Peyer's patch (tissue), 4 donors: ENCODE measurements at places on chromosomes 1 and 21.

DNA sequence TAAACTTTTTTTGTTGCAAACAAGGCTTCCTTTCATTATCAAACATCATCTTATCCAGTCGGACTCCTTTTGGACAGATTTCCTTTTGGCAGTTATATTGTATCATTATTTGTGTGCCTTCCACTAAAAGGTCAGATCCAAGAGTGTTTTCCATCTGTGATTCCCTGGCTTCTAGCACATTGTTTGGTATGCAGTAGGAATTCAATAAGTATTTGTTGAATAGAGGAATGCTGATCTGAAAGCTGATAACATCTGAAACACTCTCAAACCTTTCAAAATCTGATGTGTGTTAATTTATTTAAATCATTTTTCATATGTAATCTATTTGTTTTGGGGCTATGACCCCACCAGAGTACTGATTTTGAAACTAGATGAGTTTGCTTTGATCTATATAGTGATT is 39.0 kb downstream of the NDC1 start:
- DNase-seq, result no peak
- H3K4me3 ChIP-seq, result no peak overlapping the region
- no peaks in the 10 kb centered on the region for H3K36me3 ChIP-seq
- H3K27ac ChIP-seq, result no peak overlapping the region

DNA sequence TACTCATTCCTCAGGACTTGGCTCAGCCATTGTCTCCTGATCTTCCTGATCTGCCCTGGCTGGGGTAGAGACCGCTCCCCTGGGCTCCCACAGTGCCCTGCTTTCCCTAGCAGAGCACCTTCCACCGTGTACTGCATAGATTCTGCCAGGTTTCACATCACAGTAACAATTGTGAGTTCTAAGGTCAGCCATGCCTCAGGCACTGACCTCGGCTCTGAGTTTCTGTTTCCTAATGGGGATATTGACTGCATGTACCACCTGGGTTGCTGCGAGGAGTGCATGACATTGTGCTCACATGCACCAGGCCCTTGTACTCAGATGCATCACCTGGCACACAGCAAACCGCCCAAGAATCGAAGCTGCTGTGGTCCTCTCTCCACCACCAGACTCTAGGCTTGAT is 46.0 kb downstream of the HSPG2 start:
- no peaks in the 10 kb centered on the region for H3K27me3 ChIP-seq
- H3K27ac ChIP-seq, result no peak overlapping the region
- no peaks in the 10 kb centered on the region for H3K4me1 ChIP-seq
- no peak overlapping the region for H3K4me3 ChIP-seq

DNA sequence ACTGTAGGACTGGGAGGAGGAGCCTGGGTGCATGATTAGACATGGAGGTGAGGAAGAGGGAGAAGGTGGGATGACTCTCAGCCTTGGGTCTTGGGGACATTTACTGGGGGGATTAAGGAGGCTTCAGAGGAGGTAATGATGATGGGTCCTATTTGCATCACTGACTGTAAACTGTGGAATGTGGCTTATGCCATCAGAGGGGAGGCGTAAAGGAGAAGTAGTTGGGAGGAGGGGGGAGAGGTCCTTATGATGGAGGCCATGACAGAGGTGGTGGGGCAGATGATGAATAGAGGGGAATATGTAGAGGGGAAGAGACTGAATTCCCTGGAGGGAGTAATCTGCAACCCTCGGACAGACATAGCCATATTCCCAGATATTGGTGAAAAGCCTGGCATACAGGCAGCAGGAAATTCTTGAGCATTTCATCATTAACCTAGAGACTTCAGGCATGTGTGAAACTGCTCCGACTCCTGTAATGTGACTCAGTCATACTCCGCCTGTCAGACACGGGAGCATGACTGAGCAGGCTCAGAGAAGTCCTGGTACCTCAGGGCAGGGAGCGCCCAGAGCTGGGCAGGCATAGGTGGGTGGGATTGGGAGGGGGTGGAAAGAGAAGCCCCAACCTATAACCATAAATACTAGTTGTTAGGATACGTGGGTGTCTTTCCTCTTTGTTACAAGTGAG is 8.0 kb upstream of the LCE5A start:
- H3K27ac ChIP-seq, result no peak overlapping the region
- no peaks in the 10 kb centered on the region for H3K4me1 ChIP-seq
- no peak overlapping the region for H3K4me3 ChIP-seq
- DNase-seq, result no peak
- H3K27me3 ChIP-seq, result no peaks in the 10 kb centered on the region

DNA sequence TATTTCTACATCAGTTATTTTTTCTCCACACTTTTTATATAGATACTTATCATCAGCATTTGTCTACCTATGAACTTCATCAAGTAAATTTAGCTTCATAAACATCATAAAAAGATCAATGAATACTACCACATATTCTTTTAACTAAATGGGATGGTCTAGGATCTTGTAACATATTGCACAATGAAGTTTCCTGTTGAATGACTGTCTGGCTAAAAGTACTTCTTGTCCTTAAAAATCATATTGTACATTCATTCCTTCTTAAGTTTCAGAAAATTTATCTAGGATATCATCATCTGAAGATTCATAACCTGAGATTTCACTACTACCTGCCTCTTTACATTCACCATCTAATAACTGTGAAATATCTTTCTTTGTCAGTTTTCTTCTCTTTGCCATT is 69.0 kb downstream of the MAGI3 start:
- DNase-seq, result no peak
- H3K36me3 ChIP-seq, result no peaks in the 10 kb centered on the region
- no peak overlapping the region for H3K4me3 ChIP-seq
- H3K27ac ChIP-seq, result no peak overlapping the region
- no peaks in the 10 kb centered on the region for H3K4me1 ChIP-seq

- DNase-seq, result peak; percentile 73
- H3K27ac ChIP-seq, result peak overlapping the region; percentile 71
- no peaks in the 10 kb centered on the region for H3K27me3 ChIP-seq
- H3K4me1 ChIP-seq, result peaks cover 16% of the 10 kb centered on the region
Measured at GRCh38 chr1:227886993-227887696, 60.6 kb downstream of the WNT9A start.

- H3K27ac ChIP-seq, result no peak overlapping the region
- H3K4me3 ChIP-seq, result no peak overlapping the region
- H3K36me3 ChIP-seq, result peaks cover 7% of the 10 kb centered on the region
- DNase-seq, result peak; percentile 58
- no peaks in the 10 kb centered on the region for H3K27me3 ChIP-seq
Measured at GRCh38 chr1:147640553-147641165, 29.7 kb downstream of the ACP6 start.

DNA sequence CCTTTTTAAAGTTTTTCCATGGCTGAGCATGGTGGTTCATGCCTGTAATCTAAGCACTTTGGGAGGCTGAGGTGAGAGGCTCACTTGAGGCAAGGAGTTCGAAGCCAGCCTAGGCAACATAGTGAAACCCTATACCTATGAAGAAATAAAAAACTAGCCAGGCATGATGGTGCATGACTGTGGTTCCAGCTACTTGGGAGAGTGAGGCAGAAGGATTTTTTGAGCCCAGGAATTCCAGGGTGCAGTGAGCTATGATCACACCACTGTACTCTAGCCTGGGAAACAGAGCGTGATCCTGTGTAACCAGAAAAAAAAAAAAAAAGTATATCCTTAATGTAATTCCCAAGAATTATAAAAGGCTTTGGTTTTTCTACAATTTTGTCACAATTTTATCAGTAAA is 17.4 kb downstream of the DEPDC1 start:
- no peak overlapping the region for H3K27ac ChIP-seq
- no peaks in the 10 kb centered on the region for H3K4me1 ChIP-seq
- DNase-seq, result no peak
- H3K4me3 ChIP-seq, result no peak overlapping the region

DNA sequence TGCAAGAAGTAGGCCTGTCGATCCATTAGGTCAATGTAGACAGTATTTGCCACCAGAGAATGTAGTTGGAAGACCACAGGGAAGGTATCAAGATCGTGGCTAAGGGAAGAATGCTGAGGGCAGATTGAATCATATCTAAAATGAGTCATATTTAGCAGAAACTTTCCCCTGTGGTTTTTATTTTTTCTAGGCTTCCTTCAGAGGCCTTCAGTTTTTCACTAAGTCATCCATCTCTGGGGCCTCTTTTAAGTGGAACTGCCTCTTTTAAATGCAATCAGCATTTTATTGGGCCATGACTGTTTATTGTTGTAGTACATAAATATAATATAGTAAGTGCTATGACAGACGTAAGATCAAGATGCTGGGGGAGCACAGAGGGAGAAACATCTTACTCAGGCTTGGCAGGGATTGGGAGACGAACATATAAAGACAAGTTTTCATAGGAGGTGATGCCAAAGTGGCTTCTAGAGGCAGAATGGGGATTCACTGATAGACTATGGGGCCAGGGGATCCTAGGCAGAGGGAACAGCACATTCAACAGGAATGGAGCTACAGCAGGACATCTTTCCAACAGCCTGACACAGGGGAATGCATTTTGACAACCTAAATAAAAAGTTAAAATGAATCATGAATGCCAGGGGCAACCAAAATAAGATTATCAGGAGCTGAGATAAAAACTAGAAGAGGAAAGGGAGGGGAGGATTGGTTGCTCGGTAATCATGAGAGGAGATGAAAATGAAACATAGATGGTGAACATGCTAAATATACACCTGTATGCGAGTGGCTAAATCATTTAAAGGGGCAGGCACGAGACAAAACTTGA is 20.1 kb downstream of the UBE2U start:
- H3K4me3 ChIP-seq, result no peak overlapping the region
- H3K27me3 ChIP-seq, result no peaks in the 10 kb centered on the region
- no peak for DNase-seq
- no peak overlapping the region for H3K27ac ChIP-seq
- no peaks in the 10 kb centered on the region for H3K36me3 ChIP-seq

- DNase-seq, result no peak
- no peaks in the 10 kb centered on the region for H3K36me3 ChIP-seq
- no peaks in the 10 kb centered on the region for H3K4me1 ChIP-seq
- no peak overlapping the region for H3K4me3 ChIP-seq
Measured at GRCh38 chr1:110224240-110224995, 14.3 kb downstream of the KCNC4 start.

DNA sequence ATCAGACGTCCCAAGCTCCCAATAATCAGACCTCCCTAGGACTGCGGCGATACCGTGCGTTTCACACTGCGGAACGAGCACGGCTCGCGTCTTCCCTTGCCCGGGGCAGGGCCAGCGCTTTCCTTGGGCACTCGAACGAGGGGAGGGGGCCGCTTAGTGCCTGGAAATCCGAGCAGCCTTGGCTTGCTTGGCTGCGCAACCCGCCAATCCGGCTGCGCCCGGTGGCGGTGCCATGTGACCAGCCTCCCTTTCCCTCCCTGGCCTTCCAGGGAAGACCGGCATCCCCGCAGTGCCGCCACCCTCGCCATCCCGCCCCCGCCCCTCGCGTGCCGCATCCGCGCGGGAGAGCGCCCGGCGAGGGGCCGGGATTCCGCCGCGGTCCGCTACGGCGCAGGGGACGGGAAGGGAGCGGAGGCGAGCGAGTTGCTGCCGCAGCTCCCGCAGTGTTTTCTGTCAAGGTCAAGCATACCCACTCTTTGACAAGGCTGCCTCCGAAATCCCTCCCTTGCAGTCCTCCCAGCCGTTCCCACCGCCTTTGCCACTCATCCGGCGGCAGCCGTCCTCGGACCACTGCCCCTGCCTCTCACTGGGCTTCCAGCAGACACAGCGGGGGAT is 8.3 kb upstream of the RNF19B start:
- H3K4me3 ChIP-seq, result peak overlapping the region; percentile 44
- no peak overlapping the region for H3K27ac ChIP-seq
- DNase-seq, result peak; percentile 60
- no peaks in the 10 kb centered on the region for H3K36me3 ChIP-seq
- no peaks in the 10 kb centered on the region for H3K27me3 ChIP-seq
- H3K4me1 ChIP-seq, result no peaks in the 10 kb centered on the region

GRCh38 chr21:31623664-31624063 is 35.8 kb upstream of the SOD1 start:
- no peak overlapping the region for H3K27ac ChIP-seq
- H3K4me3 ChIP-seq, result no peak overlapping the region
- no peaks in the 10 kb centered on the region for H3K4me1 ChIP-seq
- H3K36me3 ChIP-seq, result no peaks in the 10 kb centered on the region
- no peak for DNase-seq
- H3K27me3 ChIP-seq, result no peaks in the 10 kb centered on the region

GRCh38 chr1:114715952-114716303 is 643 bp downstream of the NRAS start:
- H3K4me1 ChIP-seq, result no peaks in the 10 kb centered on the region
- H3K36me3 ChIP-seq, result no peaks in the 10 kb centered on the region
- H3K27me3 ChIP-seq, result no peaks in the 10 kb centered on the region

- DNase-seq, result no peak
- H3K27me3 ChIP-seq, result no peaks in the 10 kb centered on the region
- no peak overlapping the region for H3K4me3 ChIP-seq
- H3K4me1 ChIP-seq, result no peaks in the 10 kb centered on the region
- H3K27ac ChIP-seq, result no peak overlapping the region
Measured at GRCh38 chr1:37305841-37306240, 168.5 kb upstream of the ZC3H12A start.

- no peaks in the 10 kb centered on the region for H3K36me3 ChIP-seq
- no peaks in the 10 kb centered on the region for H3K27me3 ChIP-seq
- H3K4me3 ChIP-seq, result no peak overlapping the region
- H3K4me1 ChIP-seq, result no peaks in the 10 kb centered on the region
- no peak overlapping the region for H3K27ac ChIP-seq
Measured at GRCh38 chr1:3442331-3442730, 12.1 kb upstream of the ARHGEF16 start.

GRCh38 chr1:207076181-207076955 is 12.3 kb upstream of the C4BPB start:
- no peak overlapping the region for H3K27ac ChIP-seq
- H3K36me3 ChIP-seq, result peaks cover 46% of the 10 kb centered on the region
- H3K4me1 ChIP-seq, result no peaks in the 10 kb centered on the region
- H3K27me3 ChIP-seq, result no peaks in the 10 kb centered on the region
- no peak for DNase-seq

GRCh38 chr1:51859333-51859732 is 19.2 kb downstream of the NRDC start:
- no peaks in the 10 kb centered on the region for H3K4me1 ChIP-seq
- DNase-seq, result no peak
- H3K27me3 ChIP-seq, result no peaks in the 10 kb centered on the region
- H3K36me3 ChIP-seq, result no peaks in the 10 kb centered on the region
- H3K27ac ChIP-seq, result no peak overlapping the region

- no peaks in the 10 kb centered on the region for H3K27me3 ChIP-seq
- H3K27ac ChIP-seq, result no peak overlapping the region
- H3K4me1 ChIP-seq, result no peaks in the 10 kb centered on the region
- no peak overlapping the region for H3K4me3 ChIP-seq
Measured at GRCh38 chr1:205994346-205994745, 8.8 kb downstream of the RAB7B start.

- no peaks in the 10 kb centered on the region for H3K4me1 ChIP-seq
- no peaks in the 10 kb centered on the region for H3K27me3 ChIP-seq
- no peak overlapping the region for H3K4me3 ChIP-seq
- H3K27ac ChIP-seq, result no peak overlapping the region
- DNase-seq, result no peak
- no peaks in the 10 kb centered on the region for H3K36me3 ChIP-seq
Measured at GRCh38 chr1:104125266-104125665, 375.6 kb downstream of the AMY1C start.

GRCh38 chr1:198018529-198018928 is 101.4 kb downstream of the LHX9 start:
- no peak for DNase-seq
- H3K27ac ChIP-seq, result no peak overlapping the region
- no peaks in the 10 kb centered on the region for H3K36me3 ChIP-seq
- H3K4me3 ChIP-seq, result no peak overlapping the region
- H3K27me3 ChIP-seq, result no peaks in the 10 kb centered on the region
